NCI-H2081 treated with DMSO at 0.1 percent for 48 hours (cell line): ENCODE measurements at places on chromosomes 2 and 18.

GRCh38 chr2:124753842-124754241 lies 728.8 kb downstream of the CNTNAP5 start:
- DNase-seq: no peak

DNA sequence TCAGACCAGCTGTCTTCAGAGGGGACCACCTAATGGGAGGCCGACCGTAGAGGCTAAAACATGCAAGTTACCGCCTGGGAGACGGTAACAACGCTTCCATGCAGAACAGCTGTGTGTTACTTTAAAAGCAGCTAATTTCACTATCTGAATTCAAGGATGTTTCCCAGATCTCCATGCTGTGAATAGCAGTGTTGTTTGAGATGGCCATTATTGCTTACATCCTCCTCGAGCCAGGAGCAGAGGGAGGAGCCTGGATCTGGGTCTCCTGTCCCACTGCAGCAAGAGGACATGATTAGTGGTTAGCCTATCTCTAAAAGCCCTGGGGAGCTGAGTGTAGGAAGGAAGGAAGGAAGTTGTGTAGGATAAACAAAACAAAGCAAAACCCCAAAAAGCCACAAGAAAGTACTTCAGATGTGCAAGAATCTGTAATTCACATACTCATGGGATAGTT lies 50.9 kb downstream of the ACTR2 start:
- DNase-seq: no peak

GRCh38 chr18:48680339-48681250 lies 141.8 kb downstream of the CTIF start:
- DNase-seq: no peak

DNA sequence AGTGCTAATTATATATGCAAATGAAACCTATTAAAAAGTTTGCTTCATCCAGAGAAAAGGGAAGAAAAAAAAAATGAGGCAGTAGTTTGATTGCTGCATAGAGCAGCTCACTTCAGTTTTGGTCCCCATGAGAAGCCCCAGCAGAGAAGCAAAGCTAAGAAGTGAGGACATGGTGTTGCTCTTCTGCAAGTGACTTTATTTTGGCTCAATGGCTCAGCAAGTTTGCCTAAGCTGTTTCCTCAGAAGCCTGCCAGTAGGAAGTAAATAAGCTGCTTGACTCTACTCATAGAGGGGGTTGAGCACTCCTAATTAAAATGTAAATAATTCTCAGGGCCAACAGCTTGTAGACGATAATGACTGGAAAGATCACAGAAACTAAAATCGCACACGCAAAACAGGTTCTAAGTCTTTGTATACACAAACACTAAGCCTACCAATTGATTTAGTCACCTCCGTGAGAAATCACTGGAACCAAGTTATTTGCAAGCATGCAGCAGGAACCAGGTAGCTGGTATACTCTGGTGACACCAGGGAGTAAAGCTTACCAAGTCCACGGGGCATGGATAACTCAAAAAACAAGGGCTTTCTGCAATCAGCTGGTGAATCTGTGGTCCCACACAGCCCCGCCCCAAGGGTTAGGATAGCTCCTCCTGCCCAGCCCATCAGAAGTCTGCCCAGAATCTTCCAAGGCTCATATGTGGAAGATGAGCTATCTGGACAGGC lies 39.7 kb upstream of the NABP1 start:
- DNase-seq: no peak

- no peak for DNase-seq
Measured at GRCh38 chr18:36376361-36376760, 78.8 kb downstream of the FHOD3 start.

DNA sequence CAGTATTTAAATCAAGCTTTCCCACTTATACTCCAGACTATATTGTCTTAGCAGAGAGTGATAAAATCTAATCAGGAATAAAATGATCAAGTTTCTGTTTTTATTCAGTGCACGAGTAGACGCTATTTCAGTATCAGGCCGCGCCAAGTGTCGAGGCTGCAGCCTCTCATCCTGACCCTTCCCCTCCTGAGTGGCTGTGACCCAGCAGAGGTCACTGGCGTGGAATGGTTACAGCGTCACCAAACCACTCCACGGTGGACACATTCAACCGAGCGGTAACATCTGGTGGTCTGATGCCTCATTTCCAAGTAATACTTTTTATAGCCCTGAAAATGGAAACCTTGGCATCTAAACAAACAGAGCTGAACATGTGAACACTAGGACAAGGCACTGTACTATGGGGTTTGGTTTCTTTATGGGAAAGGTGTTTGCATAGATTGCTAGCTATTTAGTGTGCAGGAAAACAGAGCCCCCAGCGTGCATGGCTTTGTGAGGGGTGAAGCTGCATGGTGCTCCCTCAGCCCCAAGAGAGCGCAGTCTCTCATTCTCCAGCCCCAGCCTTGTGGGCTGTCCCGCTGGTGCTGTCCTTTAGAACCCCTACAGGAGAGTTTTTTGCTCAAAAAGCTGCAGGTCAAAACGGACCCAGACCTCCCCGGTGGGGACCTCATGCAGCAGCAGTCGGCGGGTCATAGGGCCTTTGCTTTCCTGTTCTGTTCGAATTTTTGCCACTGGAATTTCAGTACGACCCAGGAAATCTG lies 28.4 kb downstream of the FAM228A start:
- no peak for DNase-seq

DNA sequence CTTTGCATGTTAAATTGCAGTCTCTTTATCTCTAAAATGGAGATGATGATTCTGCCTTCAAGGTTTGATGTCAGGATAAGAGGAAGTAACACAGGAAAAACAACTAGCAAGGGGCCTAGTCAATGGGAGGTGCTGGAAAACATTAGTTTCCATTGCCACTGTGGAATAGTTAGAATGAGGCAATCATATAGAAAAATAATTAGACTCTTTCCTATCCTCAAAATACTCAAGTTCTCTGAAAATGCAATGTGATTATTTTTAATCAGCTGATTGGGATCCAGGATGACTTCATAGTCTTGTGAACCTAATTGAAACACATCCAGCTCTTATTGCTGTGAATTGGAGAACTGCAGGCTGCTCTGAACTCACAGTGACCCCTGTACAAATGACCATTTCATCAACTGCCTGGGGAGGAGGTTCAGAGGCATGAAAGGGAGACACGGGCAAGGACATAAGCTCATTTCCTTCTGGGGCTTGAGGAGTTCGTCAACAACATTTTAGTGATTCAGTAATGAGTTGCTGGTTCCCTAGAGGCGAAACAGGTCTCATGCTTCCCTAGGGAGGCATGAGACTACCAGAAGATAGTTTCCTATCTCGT lies 422.5 kb downstream of the LPIN1 start:
- DNase-seq: no peak

GRCh38 chr18:32437100-32437834 lies 33.4 kb downstream of the GAREM1 start:
- no peak for DNase-seq

DNA sequence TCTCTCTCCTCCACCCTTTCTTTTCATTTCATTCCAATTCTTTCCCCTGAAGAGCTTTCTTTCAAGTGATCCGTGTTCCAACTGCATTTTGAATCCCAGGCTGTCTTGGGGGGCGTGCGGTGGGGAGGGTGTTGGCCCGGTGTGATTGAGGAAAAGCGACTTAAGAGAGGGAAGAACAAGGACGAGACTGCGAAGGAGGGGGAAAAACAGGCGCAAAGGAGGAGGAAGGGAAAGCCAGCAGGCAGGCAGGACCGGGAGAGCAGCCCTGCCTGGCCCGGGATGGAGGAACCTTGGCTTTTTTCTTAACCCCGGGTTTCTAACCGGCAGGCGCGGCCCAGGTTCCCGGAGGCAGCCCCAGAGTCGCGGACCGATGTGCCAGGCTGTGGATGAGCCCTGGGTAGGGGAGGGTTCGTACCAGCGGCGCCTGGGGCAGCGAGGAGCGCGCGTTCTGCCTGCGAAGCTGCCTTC lies 1.3 kb downstream of the ADCYAP1 start:
- DNase-seq: no peak

DNA sequence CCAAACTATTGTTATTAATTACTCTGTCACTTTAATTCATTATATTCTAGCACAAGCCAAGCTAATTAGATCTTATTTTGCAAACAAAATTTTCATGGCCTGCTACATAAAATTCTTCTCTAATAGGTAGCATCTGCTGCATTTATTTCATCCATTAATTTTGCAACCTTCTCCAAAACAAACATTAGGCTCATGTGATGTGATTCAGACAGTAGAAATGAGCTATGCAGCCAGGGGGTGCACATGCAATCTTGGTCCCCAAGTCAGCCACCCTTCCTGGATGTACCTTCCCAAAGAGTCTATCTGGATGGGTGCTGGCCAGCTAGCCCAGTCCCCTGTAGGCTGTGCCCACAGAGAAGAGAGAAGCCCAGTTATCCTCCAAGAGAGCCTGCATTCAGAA lies 242.1 kb upstream of the OSR1 start:
- no peak for DNase-seq

GRCh38 chr18:45771587-45772480 lies 47.9 kb downstream of the SLC14A1 start:
- no peak for DNase-seq

GRCh38 chr18:47593744-47594472 lies 336.6 kb downstream of the SMAD2 start:
- peak; percentile 61 for DNase-seq

- no peak for DNase-seq
Measured at GRCh38 chr2:15788830-15789229, 151.5 kb upstream of the MYCN start.

DNA sequence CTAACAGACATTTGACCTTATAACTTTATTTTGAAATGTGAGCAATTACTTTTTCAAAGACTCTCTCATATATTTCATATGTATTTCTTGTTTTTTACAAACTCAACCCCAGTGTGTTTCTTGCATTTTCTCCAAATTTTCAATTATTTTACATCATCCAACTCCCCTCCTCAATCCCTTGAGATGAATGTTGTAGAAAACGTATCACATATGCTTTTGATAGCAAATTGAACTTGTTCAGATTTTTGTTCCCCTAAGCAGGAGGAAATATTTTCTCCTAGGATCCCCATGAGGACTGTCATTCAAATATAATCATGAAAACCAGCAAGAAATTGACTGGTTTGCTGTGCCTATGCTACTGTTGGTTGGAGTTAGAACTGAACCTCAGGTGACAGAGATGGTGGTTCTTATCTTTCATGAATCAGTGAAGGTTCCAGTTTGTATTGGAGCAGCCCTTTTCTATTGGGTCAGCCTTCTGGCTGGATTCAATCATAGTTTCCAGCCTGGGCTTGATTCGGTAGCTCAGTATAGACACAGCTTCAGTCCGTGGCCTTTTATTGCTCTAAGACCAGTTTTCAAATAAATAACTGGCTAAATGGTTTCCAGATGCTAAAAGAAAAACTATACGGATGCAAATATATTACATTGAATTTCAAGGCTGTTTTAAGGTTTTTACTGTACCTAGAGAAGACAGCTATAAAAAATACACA lies 591.0 kb downstream of the EPHA4 start:
- DNase-seq: no peak

DNA sequence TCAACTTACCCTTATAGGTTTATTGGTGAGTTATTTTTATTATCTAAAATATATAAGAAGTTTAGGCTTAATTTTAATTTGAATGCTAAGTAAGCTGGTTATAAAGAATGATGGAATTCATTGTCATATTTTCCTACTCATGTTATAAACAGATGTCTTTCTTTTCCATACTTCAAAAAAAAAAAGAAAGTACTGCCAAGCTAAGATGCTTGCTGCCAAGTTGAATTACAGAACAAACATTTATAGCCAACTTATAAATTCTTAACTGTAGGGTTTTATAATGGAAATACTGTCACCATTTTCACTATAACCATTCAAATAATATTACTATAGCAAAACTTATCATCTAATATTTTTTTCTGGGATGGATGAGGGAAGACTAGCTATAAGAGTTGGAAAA lies 676.0 kb downstream of the NRXN1 start:
- DNase-seq: no peak

DNA sequence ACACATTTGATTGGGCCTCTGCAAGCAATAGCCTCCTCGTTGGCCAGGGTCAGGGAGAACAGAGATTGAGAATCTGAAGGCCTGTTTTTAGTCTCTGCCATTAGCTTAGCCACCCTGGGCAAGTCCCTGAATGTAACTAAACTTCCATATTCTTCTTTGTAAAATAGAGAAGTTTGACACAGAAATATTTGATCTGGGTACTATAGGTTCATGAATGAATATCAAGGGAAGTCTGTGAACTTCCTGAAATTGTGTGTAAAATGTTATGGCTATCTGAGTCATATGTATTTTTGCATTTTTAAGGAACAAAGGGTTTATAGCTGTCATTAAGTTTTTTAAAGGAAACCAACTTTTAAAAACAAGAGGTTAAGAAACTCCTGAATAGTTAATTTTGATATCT lies 23.2 kb downstream of the RND3 start:
- DNase-seq: no peak

- no peak for DNase-seq
Measured at GRCh38 chr2:114699423-114699944, 257.0 kb downstream of the DPP10 start.

DNA sequence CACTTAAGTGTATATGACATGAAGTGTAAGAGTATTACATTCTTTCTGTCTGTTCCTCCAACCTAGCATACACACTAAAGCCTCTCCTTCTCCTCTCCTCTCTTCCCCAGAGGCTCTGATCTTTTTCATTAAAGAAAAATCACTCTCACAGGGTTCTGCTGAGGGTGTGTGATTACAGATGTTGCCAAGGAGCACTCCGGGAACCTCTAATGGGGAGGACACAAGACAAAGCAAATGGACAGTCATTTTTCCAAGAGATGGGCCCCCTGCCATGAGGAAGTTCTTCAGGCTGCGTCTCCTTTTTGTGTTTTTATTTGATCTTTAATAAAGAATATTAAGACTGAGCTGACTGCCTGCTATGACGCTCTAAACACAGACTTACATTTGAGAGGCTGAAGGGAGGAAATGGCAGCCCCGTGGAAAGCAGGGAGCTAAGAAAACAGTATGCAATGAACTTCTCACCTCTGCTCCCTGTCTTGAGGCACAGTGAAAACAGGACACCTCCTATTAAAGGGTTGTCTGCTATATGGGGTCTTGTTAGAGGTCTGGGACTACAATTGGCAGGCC lies 578.1 kb downstream of the PIK3C3 start:
- no peak for DNase-seq

DNA sequence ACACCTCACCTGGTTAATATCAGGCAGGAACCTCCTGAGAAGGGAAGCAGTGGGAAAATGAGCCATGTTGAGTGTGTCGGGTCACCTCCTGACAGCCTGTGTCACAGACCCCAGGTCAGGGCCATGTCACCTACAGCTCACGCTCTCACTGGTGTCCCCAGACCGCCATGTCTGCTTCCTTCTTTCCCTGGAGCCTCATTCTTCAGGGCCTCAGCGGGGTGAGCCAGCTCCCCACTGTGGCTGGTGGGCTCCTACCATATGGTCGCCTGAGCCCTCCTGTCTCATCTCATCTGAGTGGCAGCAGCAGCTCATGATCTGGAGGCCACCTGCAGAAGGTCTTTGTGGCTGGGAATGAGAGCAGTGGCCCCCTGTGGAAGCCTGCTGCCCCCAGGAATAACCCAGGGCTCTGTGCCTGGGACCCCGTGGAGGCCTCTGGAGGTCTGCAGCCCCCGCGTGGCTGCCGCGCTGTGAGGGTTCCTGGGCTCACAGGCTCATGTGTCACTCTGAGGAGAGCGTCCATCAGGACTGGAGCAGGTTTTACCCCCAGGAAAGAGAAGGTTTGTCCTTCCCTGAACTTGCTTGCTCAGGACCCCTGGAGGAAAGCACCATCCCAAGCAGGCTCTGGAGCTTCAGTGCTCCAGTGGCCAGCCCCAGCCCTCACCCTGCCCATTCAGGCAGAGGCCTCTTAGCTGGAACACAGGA lies 56.4 kb downstream of the FAM168B start:
- DNase-seq: no peak
